ENCODE measurements at places on chromosomes 4 and X. TPM values are rescaled to one million over a fixed set of nuclear protein-coding genes. Genes with fewer than 3 reads are reported as not detected.

LONRF3 gene
- 21.0 TPM for total RNA-seq

TMPRSS11B gene
- total RNA-seq = not detected

PNCK gene
- 0.52 TPM for total RNA-seq

SLITRK4 gene
- 1.5 TPM for total RNA-seq

MAGEB1 gene
- total RNA-seq = not detected

NPY2R gene
- total RNA-seq = not detected

MGARP gene
- not detected for total RNA-seq

POLN gene
- 1.4 TPM for total RNA-seq

ASB12 gene
- 0.10 TPM for total RNA-seq

SMIM43 gene
- not detected for total RNA-seq

DAPP1 gene
- 54.3 TPM for total RNA-seq

CFI gene
- under 0.01 TPM for total RNA-seq

MAP9 gene
- 10.3 TPM for total RNA-seq

PDHA2 gene
- total RNA-seq = not detected

ERAS gene
- total RNA-seq = not detected

MAGED4B gene
- total RNA-seq = 0.42 TPM
